Activated CD4-positive, alpha-beta T cell treated with anti-CD3 and anti-CD28 coated beads for 36 hours (primary cell): ENCODE measurements at places on chromosomes 1 and 21.

- no peak for DNase-seq
Observed at GRCh38 chr1:239686386-239686785, 300.0 kb downstream of the CHRM3 start.

DNA sequence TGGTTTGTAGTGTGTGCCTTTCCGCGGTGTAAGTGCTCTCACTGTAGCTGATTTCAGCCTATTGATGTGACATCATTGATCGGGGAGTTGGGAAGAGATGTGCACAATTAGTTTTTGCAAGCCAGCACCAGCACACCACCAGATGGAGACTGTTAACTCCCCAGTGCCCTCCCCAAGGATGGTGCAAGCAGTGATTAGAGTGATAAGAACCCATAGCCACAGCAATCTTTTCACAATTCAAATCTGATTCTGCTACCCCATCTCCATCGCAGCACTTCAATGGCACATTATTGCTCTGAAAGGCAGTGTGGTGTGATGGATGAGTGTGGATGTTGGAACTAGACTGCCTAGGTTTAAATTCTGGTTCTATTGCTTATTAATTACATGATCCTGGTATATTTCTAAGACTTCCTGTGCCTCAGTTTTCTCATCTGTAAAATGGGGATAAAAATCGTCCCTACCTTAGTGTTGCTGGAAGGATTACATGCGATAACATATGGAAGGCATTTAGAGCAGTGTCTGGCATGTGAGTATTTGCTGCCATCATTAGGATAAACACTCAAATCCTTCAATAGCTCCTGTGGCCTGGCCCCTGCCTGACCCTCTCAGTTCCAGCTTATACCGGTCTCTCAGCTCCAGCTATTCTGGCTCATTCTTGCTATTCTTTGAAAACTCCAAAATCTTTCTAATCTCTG lies 6.7 kb downstream of the CSF3R start:
- no peak for DNase-seq

GRCh38 chr1:30663596-30664091 lies 59.7 kb downstream of the MATN1 start:
- DNase-seq = no peak

- no peak for DNase-seq
Observed at GRCh38 chr1:20142001-20142710, 3.0 kb downstream of the PLA2G2F start.

DNA sequence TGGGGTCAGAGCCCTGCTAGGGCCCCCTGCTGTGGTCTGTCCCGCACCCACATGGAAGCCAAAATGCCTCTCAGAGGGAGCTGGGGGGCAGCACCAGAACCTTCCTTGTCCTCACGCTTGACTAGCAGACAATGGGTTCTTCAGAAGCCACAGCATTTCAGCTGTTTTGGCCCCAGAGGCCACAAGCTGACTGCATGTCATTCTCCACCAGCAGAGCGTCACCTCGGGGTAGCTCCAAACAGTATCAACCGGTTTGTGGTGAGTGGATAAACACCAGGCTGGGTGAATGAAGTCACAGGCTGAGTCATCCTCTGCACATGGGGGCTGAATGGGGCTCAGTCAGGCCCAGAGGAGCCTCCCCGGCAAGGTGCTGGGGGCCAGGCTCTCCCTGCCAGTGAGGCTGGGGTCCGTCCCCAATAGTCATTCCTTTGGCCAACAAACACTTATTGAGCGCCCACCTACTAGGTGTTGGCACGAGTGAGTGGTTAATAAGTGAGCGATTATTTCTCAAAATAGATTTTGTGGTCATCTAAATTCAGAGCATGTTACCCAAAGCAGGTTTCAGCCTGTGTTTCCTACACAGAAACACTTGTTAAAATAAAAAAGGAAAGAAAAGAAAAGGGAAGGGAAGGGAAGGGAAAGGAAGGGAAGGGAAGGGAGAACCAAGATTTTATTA lies 9.1 kb downstream of the OLIG1 start:
- peak; percentile 48 for DNase-seq

- no peak for DNase-seq
Observed at GRCh38 chr1:9471679-9472078, 67.6 kb upstream of the SLC25A33 start.

- peak; percentile 52 for DNase-seq
Observed at GRCh38 chr1:15680561-15681348, 3.4 kb upstream of the PLEKHM2 start.

DNA sequence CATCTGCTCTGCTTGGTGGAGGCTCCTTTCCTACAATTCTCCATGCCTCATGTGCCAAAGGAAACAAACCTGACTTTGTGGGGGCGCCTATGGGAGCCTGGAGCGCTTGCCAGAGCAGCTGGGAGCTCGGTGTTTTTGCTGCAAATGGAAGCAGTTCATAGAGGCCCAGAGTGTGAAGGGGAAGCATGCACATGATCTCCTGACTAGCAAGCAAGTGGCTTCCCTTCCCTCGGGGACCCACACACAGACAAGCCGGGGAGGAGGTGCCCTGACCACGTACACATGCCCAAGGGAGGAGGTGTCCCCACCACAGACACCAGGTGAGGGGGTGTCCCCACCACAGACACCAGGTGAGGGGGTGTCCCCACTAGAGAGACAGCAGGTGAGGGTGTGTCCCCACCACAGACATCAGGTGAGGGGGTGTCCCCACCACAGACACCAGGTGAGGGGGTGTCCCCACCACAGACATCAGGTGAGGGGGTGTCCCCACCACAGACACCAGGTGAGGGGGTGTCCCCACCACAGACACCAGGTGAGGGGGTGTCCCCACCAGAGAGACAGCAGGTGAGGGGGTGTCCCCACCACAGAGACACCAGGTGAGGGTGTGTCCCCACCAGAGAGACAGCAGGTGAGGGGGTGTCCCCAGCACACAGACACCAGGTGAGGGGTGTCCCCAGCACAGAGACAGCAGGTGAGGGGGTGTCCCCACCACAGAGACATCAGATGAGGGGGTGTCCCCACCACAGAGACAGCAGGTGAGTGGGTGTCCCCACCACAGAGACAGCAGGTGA lies 106.8 kb downstream of the CRYAA start:
- no peak for DNase-seq

GRCh38 chr1:211518330-211519289 lies 26.6 kb upstream of the RD3 start:
- no peak for DNase-seq

- no peak for DNase-seq
Observed at GRCh38 chr21:41367301-41367944, 5.6 kb downstream of the MX2 start.

DNA sequence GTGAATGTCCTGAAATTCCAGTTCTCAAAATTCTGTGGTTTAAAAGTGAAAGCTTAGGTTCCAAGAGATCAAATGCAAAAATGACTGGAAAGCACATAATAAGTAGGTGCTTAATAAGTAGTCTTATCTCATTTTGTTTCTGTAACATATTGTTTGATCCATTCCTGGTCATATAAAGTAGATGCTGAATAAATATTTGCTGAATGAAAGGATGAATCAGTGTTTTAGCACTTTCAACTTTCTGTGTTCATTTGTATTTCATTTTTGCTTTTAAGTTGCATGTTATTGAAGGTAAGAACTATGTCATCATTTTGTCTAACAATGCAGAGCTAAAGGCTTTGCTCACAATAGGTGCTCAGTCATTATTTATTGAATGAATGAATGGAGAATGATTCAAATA lies 6.3 kb downstream of the MAST2 start:
- no peak for DNase-seq
